OCI-LY7 (cell line): ENCODE measurements at places on chromosomes 4 and X. TPM values are rescaled to one million over a fixed set of nuclear protein-coding genes. Genes with fewer than 3 reads are reported as not detected.

The UCP1 gene
- total RNA-seq = not detected in 2 replicates

The GATB gene
- total RNA-seq = 22.9 and 26.5 TPM in 2 replicates

The CCKAR gene
- not detected in 2 replicates for total RNA-seq

The NAP1L5 gene
- 0.29 and 0.37 TPM in 2 replicates for total RNA-seq

The GPRASP1 gene
- total RNA-seq = not detected in 2 replicates

The TENM3 gene
- total RNA-seq = not detected in 2 replicates

The ABLIM2 gene
- 0.72 TPM in 1 of 2 replicates, not detected in the other for total RNA-seq

The HSFX3 gene
- total RNA-seq = not detected in 2 replicates

The TBX22 gene
- not detected in 2 replicates for total RNA-seq

The SLC38A5 gene
- total RNA-seq = 39.9 and 45.6 TPM in 2 replicates

The PDZD11 gene
- total RNA-seq = 27.4 and 30.3 TPM in 2 replicates
